AG09309 (cell line): ENCODE measurements at places on chromosomes 5 and 9.

DNA sequence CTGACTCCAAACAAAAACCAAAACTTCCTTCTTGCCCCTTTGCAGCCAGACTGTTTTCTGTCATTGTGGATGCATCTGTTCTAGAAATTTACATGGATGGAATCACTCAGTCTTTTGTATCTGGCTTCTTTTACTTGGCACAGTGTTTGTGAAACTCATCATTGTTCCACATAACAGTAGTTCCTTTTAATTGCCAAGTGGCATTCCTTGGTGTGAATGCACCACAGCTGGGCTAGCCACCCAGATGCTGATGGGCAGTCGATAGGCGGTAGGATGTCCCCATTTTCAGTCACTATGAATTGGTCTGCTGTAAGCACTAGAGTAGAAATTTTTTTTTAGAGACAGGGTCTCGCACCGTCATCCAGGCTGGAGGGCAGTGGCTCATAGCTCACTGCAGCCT lies 6.3 kb upstream of the CLPTM1L start:
- DNase-seq: no peak

DNA sequence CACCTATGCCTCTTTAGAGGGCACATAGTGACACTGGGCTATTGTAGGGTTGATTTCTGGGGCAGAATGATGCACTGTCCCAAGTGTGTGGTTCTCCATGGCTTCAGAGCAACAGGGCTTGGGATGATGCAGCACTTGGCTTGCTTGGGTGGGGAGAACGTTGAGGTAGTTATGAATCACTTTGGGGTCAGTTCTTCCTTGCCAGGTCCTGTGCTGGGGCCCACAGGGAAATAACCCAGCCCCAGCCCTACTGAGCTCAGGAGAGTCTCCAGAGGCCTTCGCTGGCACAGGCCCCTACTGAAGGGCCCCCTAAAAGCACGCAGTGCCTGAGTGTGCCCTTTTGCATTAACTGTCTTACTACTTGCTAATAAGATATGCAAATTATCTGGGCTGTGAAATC lies 24.2 kb downstream of the JADE2 start:
- DNase-seq: no peak

DNA sequence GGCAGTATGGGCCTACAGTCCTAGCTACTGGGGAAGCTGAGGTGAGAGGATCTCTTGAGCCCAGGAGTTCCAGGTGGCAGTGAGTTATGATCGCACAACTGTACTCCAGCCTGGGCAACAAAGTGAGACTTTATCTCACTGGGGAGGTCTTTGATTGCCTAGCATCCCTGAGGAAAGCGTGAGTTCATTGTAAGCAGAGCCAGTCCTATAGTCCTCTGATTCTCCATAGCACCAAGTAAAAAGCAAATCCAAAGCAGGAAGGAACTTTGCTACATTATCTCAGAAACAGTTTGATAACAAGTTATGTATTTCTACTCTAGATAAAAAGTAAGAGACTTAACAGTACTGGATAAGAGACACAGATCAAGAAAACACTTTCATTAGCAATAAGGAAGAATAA lies 37.6 kb downstream of the ANKRD31 start:
- no peak for DNase-seq

DNA sequence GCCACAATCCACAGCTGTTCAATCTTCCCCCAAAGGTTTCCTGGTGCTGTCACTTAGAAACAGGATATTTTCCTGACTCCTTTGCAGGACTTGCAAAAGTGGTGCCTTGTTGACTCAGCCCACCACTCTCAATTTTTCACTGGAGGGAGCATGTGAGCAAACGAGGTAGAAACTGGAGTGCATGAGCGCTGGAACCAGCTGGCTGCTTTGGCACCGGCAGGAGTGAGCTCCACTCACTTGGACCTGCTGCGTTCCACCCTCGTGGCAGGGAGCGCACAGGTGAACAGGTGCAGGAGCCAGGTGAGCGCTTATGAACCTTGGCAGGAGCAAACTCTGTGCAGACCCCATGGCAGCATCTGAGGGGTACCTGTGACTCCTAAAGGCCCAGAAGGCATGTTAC lies 364.1 kb upstream of the RORB start:
- no peak for DNase-seq

- DNase-seq: no peak
These were observed 75.7 kb upstream of the FBXW11 start for GRCh38 chr5:172082180-172082579.

GRCh38 chr9:95533996-95534680 lies 17.4 kb upstream of the PTCH1 start:
- DNase-seq: no peak

- no peak for DNase-seq
These were observed 145.1 kb upstream of the TBCA start for GRCh38 chr5:77921094-77921768.

- DNase-seq: no peak
These were observed 133.0 kb downstream of the SLC28A3 start for GRCh38 chr9:84207491-84207951.

DNA sequence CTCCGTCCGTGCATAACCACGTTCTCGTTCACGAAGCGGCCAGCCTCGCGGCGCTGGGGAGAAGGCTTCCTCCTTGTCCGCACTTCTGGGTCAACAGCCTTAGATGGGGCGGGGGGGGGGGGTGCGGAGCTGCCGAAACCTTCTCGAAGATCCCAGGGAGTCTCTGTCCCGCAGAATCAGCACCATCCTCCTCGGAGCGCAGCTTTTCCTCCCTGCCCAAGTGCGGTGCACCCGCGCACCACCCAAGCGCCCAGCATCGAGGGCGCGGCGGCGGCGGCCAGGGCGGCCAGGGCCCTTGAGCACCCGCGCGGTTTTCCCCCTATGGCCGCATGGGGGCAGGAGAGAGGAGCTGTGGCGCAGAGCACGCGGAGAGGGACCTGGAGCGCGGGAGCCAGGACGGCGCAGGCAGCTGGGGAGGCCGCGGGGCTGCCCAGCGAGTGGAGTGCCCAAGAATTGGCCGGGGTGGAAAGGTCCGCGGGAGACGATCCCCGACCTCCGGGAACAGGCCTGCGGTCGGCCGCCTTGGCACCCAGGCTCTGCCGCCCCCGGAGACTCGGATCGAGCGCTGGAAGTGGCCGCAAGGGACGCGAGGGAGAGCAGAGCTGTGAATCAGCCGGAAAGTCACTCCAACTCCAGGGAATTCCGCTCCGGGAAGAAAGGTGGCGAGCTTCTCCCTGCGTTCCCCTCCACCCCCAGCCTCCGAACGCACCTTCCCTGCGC lies 43.1 kb downstream of the TMEM174 start:
- DNase-seq: no peak

- peak; percentile 4 for DNase-seq
These were observed 86.9 kb upstream of the GDNF start for GRCh38 chr5:37926732-37927131.

DNA sequence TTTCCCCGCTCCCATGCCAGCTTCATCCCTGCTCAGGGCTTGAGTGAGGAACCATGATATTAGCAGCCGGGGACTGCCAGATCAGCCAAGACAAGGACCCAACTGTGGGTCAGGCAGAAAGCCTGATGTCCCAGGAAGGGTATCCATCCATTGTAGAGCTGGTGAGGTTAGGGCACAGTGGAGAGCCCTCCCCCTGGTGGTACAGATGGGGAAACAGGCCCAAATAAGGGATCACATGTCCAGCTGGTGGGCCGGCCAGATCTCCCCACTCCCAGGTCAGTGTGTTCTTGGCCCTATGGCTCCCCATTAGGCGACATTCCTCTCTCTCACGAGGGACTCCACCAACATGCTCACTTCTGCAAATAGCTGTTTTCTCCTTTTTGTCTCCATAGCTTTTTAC lies 9.0 kb downstream of the CDX1 start:
- no peak for DNase-seq

DNA sequence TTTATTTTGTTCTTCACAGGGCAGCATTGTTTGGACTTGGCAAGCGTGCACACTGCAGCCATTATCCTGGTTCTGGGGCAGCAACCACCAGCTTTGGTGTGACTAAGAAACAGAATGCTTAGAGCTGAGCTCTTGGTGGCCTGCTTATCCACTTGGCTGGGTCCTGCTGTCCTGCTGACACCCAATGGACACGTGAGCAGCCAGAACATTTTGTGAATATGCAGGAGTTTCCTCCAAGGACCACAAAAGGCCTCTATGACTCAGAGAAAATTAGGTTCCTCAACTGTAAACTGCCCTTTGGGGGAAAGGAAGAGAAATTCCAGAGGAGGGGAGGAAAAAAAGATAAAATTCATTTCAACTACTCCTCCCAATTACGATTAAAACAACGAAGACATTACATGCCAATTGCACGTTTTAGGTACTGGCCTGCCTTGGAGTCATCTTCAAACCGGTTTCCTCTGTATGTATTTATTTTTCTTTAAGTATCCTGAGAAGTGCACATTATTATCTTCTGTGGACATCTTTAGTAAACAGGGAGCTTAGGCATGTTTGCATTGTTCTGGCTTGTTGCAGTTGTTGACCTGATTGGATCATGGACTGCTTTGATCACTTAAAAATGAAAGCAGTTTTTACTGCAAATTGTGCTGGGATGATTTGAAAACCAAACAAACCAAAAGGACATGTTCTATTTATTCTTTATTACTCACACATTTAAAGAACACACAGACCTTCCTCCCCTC lies 82.3 kb upstream of the TLE4 start:
- DNase-seq: no peak

DNA sequence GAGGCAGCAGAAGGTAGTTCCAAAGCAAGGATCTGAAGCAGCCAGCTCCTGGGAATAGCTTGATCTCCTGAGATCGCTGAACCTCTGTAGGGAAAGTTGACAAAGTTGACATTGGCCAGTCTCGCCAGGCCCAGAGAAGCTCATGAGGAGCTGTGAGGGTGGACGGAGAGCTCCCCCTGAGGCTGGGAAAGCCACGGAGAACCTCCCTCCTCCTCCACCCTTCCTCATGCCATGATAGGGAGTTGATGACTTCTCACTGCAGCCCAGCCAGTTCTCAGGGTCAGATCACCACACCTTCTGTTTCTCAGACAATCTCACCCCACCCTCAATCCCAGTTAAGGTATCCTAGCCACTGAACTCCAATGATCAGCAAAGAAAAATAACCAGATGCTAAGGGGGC lies 30.4 kb upstream of the KCNV2 start:
- no peak for DNase-seq

GRCh38 chr5:54581831-54582548 lies 64.4 kb downstream of the SNX18 start:
- DNase-seq: peak; percentile 32

DNA sequence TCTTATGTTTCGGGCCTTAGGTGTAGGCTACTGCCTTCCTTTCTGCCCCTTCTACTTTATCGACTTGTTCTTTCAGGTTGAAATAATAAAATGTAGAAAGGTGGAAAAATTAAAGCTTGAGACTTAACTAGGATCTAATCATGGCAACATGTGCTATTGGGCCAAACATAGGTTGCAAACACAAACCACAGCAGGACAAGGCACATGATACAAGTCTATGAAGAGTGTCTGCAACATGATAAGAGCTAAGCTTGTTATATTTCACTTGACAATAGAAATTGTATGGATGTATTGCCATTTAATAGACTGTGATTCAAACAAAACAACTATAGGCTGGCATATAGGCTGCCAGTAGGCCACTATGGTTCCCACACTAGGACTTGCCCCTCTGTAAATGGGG lies 1.7 kb upstream of the ERAP2 start:
- no peak for DNase-seq

- DNase-seq: no peak
These were observed 86.7 kb downstream of the INSYN2B start for GRCh38 chr5:169893571-169893970.

DNA sequence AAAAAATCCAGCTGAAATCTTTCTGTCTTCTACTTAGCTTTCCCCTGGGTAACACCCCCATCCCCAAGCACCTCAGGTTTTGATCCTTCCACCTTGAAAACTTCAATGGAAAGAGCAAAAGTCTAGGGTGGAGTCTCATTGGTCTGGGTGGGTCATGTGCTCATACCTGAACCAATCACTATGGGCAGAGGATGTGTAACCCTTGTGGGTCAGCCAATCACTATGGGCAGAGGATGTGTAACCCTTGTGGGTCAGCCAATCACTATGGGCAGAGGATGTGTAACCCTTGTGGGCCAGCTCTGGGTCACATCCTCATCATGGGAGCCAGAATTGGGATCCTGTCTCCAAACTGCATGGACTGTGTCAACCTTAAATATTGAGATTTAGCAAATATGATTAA lies 18.5 kb downstream of the NAIF1 start:
- DNase-seq: no peak

GRCh38 chr5:355379-355935 lies 33.9 kb downstream of the AHRR start:
- DNase-seq: no peak

GRCh38 chr5:42887575-42887974 lies 75.9 kb upstream of the SELENOP start:
- DNase-seq: no peak

DNA sequence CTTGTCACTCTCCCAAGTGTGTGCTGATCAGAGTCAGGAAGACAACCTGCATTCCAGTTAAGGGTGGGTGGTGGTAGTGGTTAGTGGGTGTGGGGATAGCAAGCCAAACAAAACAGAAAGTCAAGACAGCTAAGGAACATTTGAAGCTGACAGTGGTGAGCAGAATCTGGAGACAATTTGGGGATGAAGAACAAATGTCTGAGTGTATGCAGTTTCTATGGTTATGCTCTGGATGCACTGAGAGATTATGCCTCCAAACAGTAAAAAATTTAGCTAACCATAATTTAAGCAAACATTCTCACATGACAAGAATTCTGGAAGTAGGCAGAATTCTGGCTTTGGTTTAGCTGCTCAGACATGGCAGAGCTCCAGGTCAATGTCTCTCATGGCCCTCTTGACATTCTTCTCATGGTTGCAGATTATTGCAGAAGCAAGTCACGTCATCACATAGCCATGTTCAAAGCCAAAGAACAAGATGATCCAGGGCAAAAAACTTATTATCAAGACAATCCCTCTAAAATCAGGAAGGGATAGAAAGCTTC lies 148.7 kb downstream of the LURAP1L start:
- peak; percentile 84 for DNase-seq

GRCh38 chr9:17611917-17612316 lies 33.1 kb downstream of the SH3GL2 start:
- no peak for DNase-seq

GRCh38 chr5:134447815-134448520 lies 36.3 kb upstream of the CDKN2AIPNL start:
- DNase-seq: no peak

- DNase-seq: no peak
These were observed 929 bp upstream of the PLPP6 start for GRCh38 chr9:4661165-4661564.

DNA sequence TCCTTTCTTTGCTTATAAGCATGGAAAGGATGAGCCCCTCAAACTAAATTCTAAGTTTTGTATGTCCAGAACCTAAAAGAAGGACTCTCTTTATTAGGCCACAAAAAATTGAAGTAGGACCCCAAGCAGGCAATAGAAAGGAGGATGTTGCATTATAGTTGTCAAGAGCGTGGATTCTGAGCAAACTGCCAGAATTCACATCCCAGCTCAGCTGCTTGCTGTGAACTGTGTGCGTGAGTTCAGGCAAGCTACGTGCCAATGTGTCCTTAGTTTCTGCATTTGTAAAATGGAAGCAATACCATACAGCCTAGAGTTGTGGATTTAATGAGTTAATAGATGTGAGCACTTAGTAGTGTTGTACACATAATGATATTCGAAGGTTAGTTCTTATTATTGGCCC lies 70.6 kb upstream of the SLC44A1 start:
- no peak for DNase-seq
